Natural killer cell (primary cell): ENCODE measurements at places on chromosomes 16 and 17. TPM values are rescaled to one million over a fixed set of nuclear protein-coding genes. Genes with fewer than 3 reads are reported as not detected.

DNA sequence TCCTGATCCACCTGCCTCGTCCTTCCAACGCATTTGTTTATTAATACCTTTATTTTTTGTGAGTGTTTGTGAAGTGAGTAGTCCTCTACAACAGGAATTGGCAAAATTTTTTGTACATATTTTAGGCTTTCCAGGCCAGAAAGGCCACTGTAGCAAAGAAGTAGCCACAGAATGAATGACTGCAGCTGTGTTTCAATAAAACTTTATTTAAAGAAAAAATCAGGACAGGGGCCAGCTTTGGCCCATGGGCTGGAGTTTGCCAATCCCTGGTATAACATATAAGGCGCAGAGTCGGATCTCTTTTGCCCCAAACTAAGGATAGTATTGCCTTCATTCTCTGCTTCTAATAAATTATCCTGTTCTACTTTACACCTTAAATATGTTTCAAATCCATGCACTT is 198.0 kb upstream of the COX10 start:
- H3K4me1 ChIP-seq, result no peaks in the 10 kb centered on the region
- H3K36me3 ChIP-seq, result no peaks in the 10 kb centered on the region
- H3K27me3 ChIP-seq, result no peaks in the 10 kb centered on the region
- DNase-seq, result no peak
- no peak overlapping the region for H3K27ac ChIP-seq
- no peak overlapping the region for H3K4me3 ChIP-seq

GRCh38 chr17:31433811-31434726 is 42.6 kb downstream of the RAB11FIP4 start:
- no peaks in the 10 kb centered on the region for H3K27me3 ChIP-seq
- peaks cover 24% of the 10 kb centered on the region for H3K4me1 ChIP-seq
- H3K27ac ChIP-seq, result no peak overlapping the region
- H3K36me3 ChIP-seq, result no peaks in the 10 kb centered on the region
- no peak overlapping the region for H3K4me3 ChIP-seq

DNA sequence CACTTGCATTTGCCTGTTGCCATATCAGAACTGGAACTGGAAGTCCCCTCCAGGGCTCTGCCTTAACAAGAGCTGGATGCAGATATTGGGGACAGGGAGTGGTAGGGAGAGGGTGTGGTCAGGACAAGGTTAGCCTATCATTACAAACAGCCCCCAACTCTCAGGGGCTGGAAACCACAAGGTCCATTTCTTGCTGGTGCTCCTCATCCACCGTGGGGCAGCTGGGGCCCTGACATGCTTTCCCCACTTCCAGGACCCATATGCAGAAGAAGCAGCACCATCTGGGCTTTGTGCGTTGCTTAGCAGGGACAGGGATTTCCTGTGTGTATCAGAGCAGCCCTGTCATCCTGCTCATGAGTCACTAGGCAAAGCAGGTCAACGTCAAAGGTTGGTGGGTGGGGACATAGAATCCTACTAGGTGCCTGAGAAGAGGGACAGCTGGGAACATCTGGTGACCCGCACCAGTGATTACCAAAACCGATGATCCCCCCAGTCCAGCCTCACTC is 26.9 kb downstream of the RGS9 start:
- H3K4me3 ChIP-seq, result no peak overlapping the region
- H3K27me3 ChIP-seq, result no peaks in the 10 kb centered on the region
- no peak overlapping the region for H3K27ac ChIP-seq
- H3K4me1 ChIP-seq, result peaks cover 10% of the 10 kb centered on the region

DNA sequence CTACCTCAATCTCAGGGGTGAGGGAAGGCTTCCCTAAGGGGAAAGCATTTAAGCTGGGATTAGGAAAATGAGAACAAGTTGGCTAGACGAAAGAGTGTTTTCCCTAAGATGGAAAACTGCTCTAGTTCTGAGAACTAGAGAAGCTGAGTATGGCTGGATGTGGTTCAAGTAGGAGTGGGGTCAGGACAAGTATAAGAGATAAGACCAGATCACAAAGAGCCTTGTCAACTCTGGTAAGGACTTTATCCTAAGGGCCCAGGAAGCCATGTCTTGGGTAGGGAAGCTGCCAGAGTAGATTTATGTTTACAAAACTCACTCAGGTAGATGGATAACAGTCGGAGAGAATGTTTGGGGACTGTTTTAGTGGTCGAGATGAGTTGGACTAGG is 1.7 kb downstream of the ANKS4B start:
- DNase-seq, result no peak
- H3K4me3 ChIP-seq, result no peak overlapping the region
- H3K36me3 ChIP-seq, result no peaks in the 10 kb centered on the region
- no peak overlapping the region for H3K27ac ChIP-seq
- no peaks in the 10 kb centered on the region for H3K4me1 ChIP-seq
- H3K27me3 ChIP-seq, result peaks cover 3% of the 10 kb centered on the region

DNA sequence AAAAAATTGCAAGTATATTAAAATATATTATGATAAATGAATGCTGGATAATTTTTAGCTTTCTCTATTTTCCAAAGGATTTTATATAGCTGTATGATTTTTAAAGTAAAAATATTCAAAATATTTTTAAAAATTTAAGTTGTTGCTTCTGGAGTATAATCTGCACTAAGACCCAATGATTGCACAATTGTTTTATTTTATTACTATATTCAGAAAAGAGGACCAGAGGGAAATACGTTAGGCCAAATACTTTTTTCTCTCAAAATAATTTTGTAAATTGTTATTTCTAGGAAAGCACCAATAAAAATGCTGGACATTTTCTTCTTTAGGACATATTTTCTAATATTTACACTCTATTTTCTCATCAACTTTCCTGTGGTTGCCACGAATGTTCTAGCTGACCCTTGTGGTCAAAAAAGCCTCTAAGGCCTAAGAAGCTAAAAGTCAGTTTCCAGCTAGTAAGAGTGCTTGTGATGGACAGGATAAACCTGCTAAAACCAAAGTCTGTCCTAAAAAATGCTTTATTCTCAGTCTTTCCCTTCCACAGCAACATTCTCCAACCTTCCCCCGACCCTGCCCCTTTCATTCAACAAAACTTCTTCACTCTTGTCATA is 31.2 kb downstream of the MMD start:
- H3K36me3 ChIP-seq, result peaks cover 3% of the 10 kb centered on the region
- no peak for DNase-seq
- H3K27ac ChIP-seq, result no peak overlapping the region
- H3K27me3 ChIP-seq, result no peaks in the 10 kb centered on the region

DNA sequence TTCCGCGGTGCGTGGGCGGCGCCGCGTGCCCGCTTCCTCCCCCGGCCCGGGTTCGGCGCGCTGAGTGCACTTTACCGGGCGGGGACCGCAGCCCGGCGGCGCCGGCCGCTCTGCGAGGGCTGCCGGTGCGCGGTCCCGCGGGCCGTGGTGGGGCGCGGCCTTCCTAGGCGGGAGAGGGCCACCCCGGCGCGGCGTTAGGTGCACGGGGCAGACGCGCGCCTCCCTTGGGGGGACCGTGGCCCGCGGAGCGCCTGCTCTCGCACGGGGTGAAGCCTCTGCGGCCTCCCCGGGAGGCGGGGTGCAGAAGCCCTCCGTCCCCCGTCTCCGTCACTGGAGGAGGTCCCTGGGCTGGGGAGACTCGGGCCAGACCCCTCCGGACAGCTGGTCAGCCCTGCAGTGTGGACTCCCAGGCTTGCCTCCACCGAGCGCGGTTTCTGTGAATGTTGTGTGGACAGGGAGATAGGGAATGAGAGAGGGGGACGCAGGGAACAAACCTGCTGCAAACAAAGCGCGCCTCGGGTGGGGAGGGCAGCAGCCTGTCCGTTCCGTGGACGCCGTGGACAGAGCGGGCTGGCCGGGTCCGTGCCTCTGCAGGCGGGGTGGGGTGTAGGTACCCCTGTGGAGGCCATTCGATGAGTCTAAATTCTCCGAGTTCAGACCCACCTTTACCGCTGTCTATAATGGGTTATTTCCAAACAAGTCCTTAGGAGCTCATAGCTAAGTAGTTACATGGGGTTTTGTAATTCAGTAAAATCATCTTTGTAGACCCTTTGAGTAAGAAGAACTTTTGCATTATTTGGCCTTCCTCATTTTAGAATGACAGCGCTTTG is 721 bp downstream of the TBCD start:
- H3K27me3 ChIP-seq, result no peaks in the 10 kb centered on the region
- H3K27ac ChIP-seq, result no peak overlapping the region
- peaks cover 19% of the 10 kb centered on the region for H3K4me1 ChIP-seq
- H3K4me3 ChIP-seq, result peak overlapping the region; percentile 71
- DNase-seq, result no peak

DNA sequence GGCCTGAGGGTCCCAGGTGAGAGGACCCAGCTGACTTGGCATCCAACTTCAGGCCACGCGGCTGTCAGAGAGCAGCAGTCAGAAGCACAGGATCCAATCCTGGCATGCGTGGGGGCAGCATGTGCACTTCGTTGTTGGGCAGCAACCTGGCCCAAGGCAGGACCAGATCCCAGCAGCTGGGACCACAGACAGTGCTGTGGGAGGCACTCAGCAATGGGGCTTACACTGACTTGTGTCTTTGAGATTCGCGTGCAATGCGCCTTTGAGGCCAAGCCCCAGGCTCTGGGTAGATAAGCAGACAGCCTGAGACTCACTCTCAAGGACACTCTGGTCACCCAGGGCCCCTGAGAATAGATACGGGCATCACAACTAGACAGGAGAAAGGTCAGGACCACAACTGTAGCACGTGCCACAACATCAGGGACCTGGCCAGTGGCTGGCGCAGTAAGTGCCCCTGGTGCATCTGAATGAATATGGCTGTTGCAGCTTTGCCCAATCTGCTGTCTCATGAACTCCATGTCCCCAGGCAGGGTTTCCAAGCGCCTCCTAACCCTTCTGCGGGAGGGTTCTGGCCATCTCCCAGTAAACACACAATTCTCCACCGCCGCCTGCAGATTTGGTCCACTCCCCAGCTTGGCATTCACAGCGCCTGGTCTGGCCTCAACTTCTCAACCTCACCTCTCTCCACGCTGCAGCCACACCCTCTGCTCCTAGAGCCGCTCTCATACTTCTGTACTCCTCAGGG is 3.2 kb downstream of the PAM16 start:
- H3K27me3 ChIP-seq, result no peaks in the 10 kb centered on the region
- DNase-seq, result no peak
- peaks cover 24% of the 10 kb centered on the region for H3K4me1 ChIP-seq
- no peak overlapping the region for H3K4me3 ChIP-seq
- H3K36me3 ChIP-seq, result peaks cover under 1% of the 10 kb centered on the region

GRCh38 chr16:57826706-57827625 is 24.7 kb upstream of the KIFC3 start:
- H3K27ac ChIP-seq, result no peak overlapping the region
- H3K27me3 ChIP-seq, result no peaks in the 10 kb centered on the region
- H3K4me1 ChIP-seq, result no peaks in the 10 kb centered on the region
- no peak overlapping the region for H3K4me3 ChIP-seq

DNA sequence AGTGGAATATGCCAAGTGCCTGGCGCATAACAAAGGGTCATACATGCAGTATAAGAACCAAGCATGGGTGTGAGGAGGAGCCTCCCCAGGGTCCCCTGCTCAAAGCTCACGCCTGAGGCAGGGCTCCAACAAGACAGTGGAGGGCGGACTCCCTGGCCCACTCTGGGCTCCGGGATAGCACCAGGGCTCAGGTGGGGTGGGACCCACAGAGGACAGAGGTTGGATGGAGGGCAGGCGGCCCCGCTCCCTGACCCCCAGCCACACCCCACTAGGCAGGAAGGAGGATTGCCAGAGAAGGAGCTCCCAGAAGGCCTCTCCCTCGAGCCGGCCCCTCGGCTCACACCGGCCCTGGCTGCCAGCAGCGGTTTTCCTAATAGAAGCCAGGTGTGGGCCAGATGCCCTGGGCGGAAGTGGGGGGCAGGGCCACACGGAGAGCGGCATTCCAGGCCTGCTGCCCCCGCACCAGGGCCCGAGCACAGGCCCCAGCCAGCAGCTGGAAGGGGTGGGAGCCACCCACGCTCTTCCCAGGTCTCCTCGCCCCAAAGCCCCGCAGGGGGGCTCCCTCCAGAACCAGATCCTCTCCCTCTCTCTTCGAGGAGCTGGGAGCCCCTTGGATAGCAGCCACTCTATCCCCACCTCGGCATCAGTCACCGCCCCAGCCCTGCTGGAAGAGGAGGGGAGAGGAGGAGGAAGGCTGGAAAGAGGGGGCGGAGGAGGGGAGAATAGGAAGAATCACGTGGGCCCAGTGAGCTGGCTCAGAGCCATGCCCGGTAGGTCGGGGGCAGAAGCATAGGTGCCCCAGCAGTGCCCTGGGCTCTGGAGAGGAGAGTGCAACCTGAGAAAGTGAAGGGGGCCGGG is 21.0 kb downstream of the VASN start:
- DNase-seq, result no peak
- no peaks in the 10 kb centered on the region for H3K27me3 ChIP-seq
- H3K36me3 ChIP-seq, result peaks cover 68% of the 10 kb centered on the region

GRCh38 chr16:72845322-72846020 is 202.5 kb downstream of the ZFHX3 start:
- H3K27me3 ChIP-seq, result no peaks in the 10 kb centered on the region
- no peak for DNase-seq
- H3K36me3 ChIP-seq, result no peaks in the 10 kb centered on the region
- no peak overlapping the region for H3K27ac ChIP-seq

- DNase-seq, result no peak
- H3K36me3 ChIP-seq, result no peaks in the 10 kb centered on the region
- no peak overlapping the region for H3K4me3 ChIP-seq
- no peak overlapping the region for H3K27ac ChIP-seq
- no peaks in the 10 kb centered on the region for H3K4me1 ChIP-seq
Measured at GRCh38 chr17:40960144-40960543, 6.6 kb downstream of the KRT39 start.

- no peak overlapping the region for H3K27ac ChIP-seq
- no peaks in the 10 kb centered on the region for H3K36me3 ChIP-seq
- H3K4me3 ChIP-seq, result no peak overlapping the region
- H3K27me3 ChIP-seq, result no peaks in the 10 kb centered on the region
- DNase-seq, result no peak
Measured at GRCh38 chr16:26952411-26952810, 114.3 kb upstream of the C16orf82 start.

EFNB3 gene
- not detected for total RNA-seq

CCL8 gene
- not detected for total RNA-seq

SLC6A2 gene
- not detected for total RNA-seq

ZNF48 gene
- 7.1 TPM for total RNA-seq

RAMP2 gene
- total RNA-seq, result not detected

CLDN7 gene
- total RNA-seq, result 0.99 TPM

ADORA2B gene
- 0.41 TPM for total RNA-seq

WNT3 gene
- total RNA-seq, result 1.4 TPM
